HFFc6 (cell line): ENCODE measurements at places on chromosomes 5 and 9.
A peak's percentile ranks its signal among the peaks of the same experiment; 100 is the strongest.

- no peaks in the 10 kb centered on the region for H3K27me3 ChIP-seq
- peaks cover 32% of the 10 kb centered on the region for H3K36me3 ChIP-seq
These were observed 117.7 kb downstream of the ZNF462 start for GRCh38 chr9:106980551-106981101.

DNA sequence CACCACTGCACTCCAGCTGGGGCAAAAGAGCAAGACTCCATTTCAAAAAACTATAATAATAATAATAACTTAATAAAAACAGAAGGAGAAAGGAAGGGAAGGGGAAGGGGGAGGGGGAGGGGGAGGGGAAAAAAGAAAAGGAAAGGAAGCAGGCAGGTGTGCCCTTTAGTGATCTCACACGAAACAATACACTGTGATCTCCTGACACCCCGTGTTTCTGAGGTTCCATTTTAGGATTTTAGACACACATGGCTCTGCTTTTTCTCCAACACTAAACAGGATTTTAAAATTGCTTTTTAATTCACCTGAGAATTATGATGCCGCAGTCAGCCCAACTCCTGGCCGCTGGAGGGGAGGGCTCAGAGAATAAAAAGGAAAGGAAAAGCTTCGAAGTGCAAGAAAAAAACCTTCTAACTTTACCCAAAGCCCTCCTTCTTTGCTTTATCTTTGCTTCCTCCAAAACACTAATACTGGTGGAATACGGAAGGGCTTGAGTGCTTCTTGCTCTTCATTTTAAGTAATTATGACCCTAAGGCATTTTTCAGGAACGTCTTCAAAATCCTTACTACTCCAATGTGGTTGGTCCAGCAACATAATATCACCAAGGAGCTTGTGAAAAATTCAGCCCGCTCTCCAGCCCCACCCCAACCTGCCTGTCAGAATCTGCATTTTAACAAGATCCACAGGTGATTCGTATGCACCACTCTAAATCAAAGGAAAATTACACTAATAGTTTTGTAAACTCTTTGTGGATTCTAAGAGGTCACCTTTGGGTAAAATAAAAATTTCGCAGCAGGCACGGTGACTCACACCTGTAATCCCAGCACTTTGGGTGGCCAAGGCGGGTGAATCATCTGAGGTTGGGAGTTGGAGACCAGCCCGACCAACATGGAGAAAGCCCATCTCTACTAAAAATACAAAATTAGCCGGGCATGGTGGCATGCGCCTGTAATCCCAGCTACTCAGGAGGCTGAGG is 66.0 kb downstream of the MYO10 start:
- H3K36me3 ChIP-seq = peaks cover 46% of the 10 kb centered on the region
- peaks cover 9% of the 10 kb centered on the region for H3K27me3 ChIP-seq
- peaks cover 76% of the 10 kb centered on the region for H3K4me1 ChIP-seq
- peak overlapping the region; percentile 88 for H3K27ac ChIP-seq

- H3K27ac ChIP-seq = no peak overlapping the region
- H3K4me3 ChIP-seq = no peak overlapping the region
- no peaks in the 10 kb centered on the region for H3K36me3 ChIP-seq
- no peak for DNase-seq
- peaks cover 14% of the 10 kb centered on the region for H3K27me3 ChIP-seq
- H3K4me1 ChIP-seq = peaks cover 32% of the 10 kb centered on the region
These were observed 147.0 kb upstream of the ZNF366 start for GRCh38 chr5:72654231-72654630.

DNA sequence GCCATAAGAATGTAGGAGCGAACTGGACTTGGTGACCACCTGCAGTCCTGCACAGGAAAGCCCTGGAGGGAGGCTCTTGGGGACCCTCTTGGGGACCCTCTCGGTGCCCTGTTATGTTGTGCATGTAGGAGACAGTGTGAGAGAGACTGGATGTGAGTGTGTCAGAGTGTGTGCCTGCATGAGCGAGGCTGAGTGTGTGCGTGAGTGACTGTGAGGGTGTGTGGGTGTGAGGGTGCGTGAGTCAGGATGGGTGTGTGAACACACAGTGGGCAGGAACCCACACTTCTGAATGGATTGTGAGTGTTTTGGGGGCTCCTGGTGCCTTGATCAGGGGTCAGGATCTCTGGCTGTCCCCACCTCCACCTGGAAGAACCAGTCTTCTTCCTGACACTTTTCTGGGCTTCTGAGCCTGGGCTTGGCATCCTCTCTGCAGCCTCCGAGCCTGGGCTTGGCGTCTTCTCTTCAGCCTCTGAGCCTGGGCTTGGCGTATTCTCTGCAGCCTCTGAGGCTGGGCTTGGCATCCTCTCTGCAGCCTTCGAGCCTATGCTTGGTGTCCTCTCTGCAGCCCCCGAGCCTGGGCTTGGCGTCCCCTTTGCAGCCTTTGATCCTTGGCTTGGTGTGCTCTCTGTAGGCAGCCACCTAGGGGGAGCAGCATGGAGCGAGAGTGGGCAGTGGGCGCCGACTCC is 25.6 kb upstream of the ANKRD33B start:
- no peaks in the 10 kb centered on the region for H3K36me3 ChIP-seq
- no peak overlapping the region; the same call in 1 of the 2 replicates for H3K27ac ChIP-seq
- peaks cover 51% of the 10 kb centered on the region for H3K4me1 ChIP-seq
- no peak for DNase-seq
